ENCODE measurements at places on chromosomes 3 and 15.
A peak's percentile ranks its signal among the peaks of the same experiment; 100 is the strongest.

- DNase-seq, result no peak
Measured at GRCh38 chr15:93141371-93141794, 52.4 kb upstream of the RGMA start.

DNA sequence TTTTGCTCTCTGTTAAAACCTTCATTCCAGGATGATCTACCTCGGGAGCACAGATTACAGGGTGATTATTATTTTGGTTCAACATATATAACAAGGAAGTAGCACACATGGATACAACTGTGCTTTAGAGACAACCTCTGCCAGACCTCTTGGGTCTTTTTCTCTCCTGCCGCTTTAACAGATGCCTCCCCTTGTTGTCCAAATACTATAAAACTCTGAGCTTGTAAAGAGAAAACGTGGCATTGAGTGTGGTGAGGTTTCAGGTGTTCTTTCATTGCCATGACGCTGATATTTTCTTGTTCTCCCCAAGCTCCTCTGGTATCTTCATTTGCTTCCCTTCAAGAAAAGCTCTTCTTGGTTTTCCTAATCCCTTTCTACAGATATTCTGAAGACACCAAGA is 29.0 kb downstream of the BCL2L10 start:
- no peak for DNase-seq

GRCh38 chr3:11690863-11691766 is 47.4 kb upstream of the VGLL4 start:
- no peak for DNase-seq

GRCh38 chr15:24766511-24767133 is 91.0 kb downstream of the NPAP1 start:
- no peak for DNase-seq

- peak; percentile 38 for DNase-seq
Measured at GRCh38 chr15:62758126-62758951, 284.2 kb upstream of the TPM1 start.

GRCh38 chr3:52432691-52433141 is 12.2 kb downstream of the SEMA3G start:
- DNase-seq, result no peak

DNA sequence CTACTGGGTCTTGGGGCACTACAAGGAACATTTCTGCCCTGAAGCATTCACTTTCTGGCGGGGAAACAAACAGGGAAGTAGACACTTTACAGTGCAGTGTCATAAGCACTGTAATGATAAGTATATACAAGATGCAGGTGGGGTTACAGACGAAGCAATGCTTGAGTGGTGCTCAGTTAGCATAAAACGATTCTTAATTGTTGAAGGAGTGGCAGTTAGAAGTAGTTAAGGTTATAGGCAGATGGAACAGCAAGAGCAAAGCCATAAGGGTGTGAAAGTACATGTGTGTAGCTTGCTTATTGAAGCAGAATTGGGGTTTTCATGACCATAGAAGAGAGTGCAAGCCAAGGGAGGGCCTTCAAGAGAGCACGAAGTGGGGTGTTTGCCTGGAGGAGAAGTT is 46.2 kb downstream of the SLC25A26 start:
- DNase-seq, result no peak

Data from SK-N-SH (cell line).